Naive thymus-derived CD8-positive, alpha-beta T cell (primary cell): ENCODE measurements at places on chromosomes 6 and 20.

GRCh38 chr6:85283436-85283835 lies 166.4 kb upstream of the NT5E start:
- H3K4me1 ChIP-seq = no peaks in the 10 kb centered on the region
- DNase-seq = no peak
- no peak overlapping the region for H3K4me3 ChIP-seq
- no peak overlapping the region for H3K27ac ChIP-seq
- H3K27me3 ChIP-seq = peaks cover 6% of the 10 kb centered on the region
- H3K36me3 ChIP-seq = no peaks in the 10 kb centered on the region

- no peaks in the 10 kb centered on the region for H3K4me1 ChIP-seq
- no peaks in the 10 kb centered on the region for H3K27me3 ChIP-seq
- no peaks in the 10 kb centered on the region for H3K36me3 ChIP-seq
- no peak overlapping the region for H3K27ac ChIP-seq
- H3K4me3 ChIP-seq = no peak overlapping the region
- no peak for DNase-seq
These were observed 53.2 kb downstream of the GINS1 start for GRCh38 chr20:25460566-25461280.

GRCh38 chr6:75234126-75234865 lies 9.3 kb downstream of the COX7A2 start:
- H3K27ac ChIP-seq = peak overlapping the region; percentile 11
- no peak for DNase-seq
- peaks cover 5% of the 10 kb centered on the region for H3K36me3 ChIP-seq

GRCh38 chr6:108653949-108654348 lies 93.2 kb downstream of the FOXO3 start:
- peaks cover 53% of the 10 kb centered on the region for H3K4me1 ChIP-seq
- no peaks in the 10 kb centered on the region for H3K36me3 ChIP-seq
- no peaks in the 10 kb centered on the region for H3K27me3 ChIP-seq
- no peak for DNase-seq
- H3K4me3 ChIP-seq = peak overlapping the region; percentile 27
- no peak overlapping the region for H3K27ac ChIP-seq
